ENCODE measurements at places on chromosomes 13 and 19.
A peak's percentile ranks its signal among the peaks of the same experiment; 100 is the strongest.

DNA sequence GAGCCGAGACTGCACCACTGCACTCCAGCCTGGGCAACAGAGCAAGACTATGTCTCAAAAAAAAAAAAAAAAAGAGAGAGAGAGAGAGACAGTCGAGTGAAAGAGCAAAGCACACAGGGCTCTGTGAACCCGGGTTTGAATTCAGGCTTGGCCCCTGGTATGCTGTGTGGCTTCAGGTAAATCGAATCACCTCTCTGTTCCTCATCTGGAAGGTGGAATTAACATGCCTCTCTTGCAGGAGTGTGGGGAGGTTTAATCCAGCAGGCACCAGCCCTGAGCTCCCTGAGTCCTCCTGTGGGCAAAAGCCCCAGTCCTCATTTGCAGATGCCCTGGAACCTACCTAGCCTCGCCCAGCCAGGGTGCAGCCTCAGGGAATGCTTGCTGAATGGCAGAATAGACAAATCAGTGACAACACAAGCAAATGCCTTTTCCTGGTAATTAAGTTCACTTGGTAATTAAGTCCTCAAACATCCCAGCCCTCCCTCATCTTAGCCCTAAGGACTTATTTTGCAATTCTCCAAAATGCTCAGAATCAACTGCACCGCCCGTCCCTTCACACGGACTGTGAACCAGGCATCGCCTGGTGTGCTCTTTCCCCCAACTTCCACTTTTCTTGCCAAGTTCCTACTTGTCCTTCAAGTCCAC lies 4.6 kb upstream of the ZNRF4 start:
- DNase-seq = no peak

DNA sequence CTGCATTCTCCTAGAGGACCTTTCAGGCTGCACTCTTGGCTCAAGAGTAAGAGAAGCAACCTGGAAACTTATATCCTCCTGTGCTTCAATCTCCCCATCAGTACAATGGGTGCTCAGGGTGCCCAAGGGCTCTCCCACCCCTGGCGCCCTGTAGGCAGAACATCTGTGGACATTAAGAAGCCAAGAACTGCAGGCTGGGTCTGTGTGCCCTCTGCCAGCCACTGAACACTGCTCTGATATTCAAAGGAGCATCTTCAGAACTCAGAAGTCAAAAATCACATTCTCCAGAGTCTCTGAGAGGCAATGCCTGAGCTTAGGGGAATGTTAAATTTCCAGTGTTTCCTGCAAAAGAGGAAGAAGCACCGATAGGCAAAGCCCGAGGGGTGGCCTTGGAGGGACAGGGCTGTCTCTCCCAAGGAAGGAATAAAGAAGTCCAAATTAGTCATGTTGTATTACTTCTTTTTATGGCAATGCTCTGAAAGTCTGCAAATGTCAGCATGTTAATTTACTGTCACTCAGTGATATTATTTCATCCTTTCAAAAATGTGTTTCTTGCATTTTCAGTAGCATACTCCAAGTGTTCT lies 88.1 kb downstream of the TSHZ3 start:
- DNase-seq = no peak

GRCh38 chr13:29454931-29455481 lies 140.5 kb downstream of the SLC7A1 start:
- DNase-seq = no peak

GRCh38 chr13:35690581-35691207 lies 214.2 kb upstream of the MAB21L1 start:
- no peak for DNase-seq

- peak; percentile 13 for DNase-seq
Measured at GRCh38 chr13:48585456-48585840, 52.6 kb upstream of the RCBTB2 start.
